ENCODE measurements at places on chromosomes 4 and X. TPM values are rescaled to one million over a fixed set of nuclear protein-coding genes. Genes with fewer than 3 reads are reported as not detected.
A peak's percentile ranks its signal among the peaks of the same experiment; 100 is the strongest.

The REELD1 gene
- total RNA-seq, result not detected

The TACR3 gene
- total RNA-seq, result not detected

The COL4A6 gene
- total RNA-seq, result not detected

The OPRPN gene
- not detected for total RNA-seq

The DMRTC1 gene
- 0.18 TPM for total RNA-seq

The GAGE12E gene
- total RNA-seq, result not detected

The TRIML2 gene
- not detected for total RNA-seq

- no peak overlapping the region for H3K27ac ChIP-seq
- DNase-seq, result no peak
- peaks cover 13% of the 10 kb centered on the region for H3K27me3 ChIP-seq
Measured at GRCh38 chr4:121050300-121050699, 22.0 kb downstream of the NDNF start.

DNA sequence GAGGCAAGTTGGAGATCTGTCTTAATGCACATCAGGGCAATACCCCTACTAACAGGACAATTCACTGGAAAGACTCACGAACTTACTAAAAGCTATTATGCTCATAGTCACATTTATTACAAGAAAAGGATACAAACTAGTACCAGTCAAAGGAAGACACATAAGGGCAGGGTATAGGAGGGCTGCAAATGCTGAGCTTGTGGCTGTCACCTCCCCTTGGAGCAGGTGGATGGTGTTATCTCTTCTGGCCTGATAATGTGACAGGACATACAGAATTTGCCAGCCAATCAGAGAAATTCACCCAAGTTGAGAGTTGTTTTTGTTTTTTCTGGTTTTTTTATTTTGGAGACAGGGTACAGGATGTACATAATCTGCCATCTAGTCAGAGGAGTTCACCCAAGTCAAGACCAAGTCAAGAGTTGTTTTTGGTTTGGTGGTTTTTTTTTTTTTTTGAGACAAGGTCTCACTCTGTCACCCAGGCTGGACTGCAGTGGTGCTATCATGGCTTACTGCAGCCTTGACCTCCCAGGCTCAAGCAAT, 8.8 kb downstream of the HERC5 start:
- peaks cover 78% of the 10 kb centered on the region for H3K36me3 ChIP-seq
- no peak for DNase-seq
- peaks cover 30% of the 10 kb centered on the region for H3K4me1 ChIP-seq
- no peak overlapping the region for H3K27ac ChIP-seq
- no peaks in the 10 kb centered on the region for H3K27me3 ChIP-seq
- no peak overlapping the region for H3K4me3 ChIP-seq

GRCh38 chr4:94277534-94277933, 65.1 kb downstream of the HPGDS start:
- H3K27me3 ChIP-seq, result no peaks in the 10 kb centered on the region
- H3K4me1 ChIP-seq, result no peaks in the 10 kb centered on the region
- H3K4me3 ChIP-seq, result no peak overlapping the region
- no peak overlapping the region for H3K27ac ChIP-seq

- H3K27ac ChIP-seq, result no peak overlapping the region
- H3K36me3 ChIP-seq, result no peaks in the 10 kb centered on the region
- no peaks in the 10 kb centered on the region for H3K4me1 ChIP-seq
Measured at GRCh38 chr4:168716406-168717129, 219.7 kb downstream of the PALLD start.

DNA sequence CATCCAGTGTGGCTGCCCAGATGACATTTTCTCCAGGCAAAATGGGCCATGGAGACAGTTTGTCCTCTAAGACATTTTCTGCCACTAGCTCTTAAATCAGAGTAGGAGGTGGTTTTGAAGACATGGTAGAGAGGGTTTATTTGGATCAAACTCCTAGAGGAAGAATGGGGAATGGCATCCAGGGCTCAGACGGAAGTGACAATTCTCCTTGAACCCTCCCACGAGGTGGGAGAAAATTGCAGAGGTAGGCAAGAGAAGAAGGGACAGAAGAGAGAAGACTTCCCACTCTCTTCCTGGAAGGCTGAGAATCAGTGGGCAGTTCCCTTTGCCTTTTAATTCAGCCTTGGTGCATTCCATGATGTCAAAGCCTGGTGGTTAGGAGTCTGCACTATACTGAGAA, 194.0 kb downstream of the SMIM20 start:
- H3K27me3 ChIP-seq, result peaks cover 7% of the 10 kb centered on the region
- peaks cover 6% of the 10 kb centered on the region for H3K36me3 ChIP-seq
- H3K4me1 ChIP-seq, result peaks cover 18% of the 10 kb centered on the region
- no peak for DNase-seq
- H3K4me3 ChIP-seq, result no peak overlapping the region

- no peaks in the 10 kb centered on the region for H3K36me3 ChIP-seq
- peaks cover 24% of the 10 kb centered on the region for H3K4me1 ChIP-seq
- peak overlapping the region; percentile 34 for H3K4me3 ChIP-seq
- H3K27me3 ChIP-seq, result peaks cover 5% of the 10 kb centered on the region
- peak; percentile 51 for DNase-seq
Measured at GRCh38 chrX:20500171-20500865, 233.6 kb upstream of the RPS6KA3 start.

- H3K4me3 ChIP-seq, result no peak overlapping the region
- no peak overlapping the region for H3K27ac ChIP-seq
- peaks cover 43% of the 10 kb centered on the region for H3K4me1 ChIP-seq
- no peaks in the 10 kb centered on the region for H3K27me3 ChIP-seq
- peaks cover 17% of the 10 kb centered on the region for H3K36me3 ChIP-seq
Measured at GRCh38 chr4:129092631-129093190, 628 bp downstream of the SCLT1 start.

DNA sequence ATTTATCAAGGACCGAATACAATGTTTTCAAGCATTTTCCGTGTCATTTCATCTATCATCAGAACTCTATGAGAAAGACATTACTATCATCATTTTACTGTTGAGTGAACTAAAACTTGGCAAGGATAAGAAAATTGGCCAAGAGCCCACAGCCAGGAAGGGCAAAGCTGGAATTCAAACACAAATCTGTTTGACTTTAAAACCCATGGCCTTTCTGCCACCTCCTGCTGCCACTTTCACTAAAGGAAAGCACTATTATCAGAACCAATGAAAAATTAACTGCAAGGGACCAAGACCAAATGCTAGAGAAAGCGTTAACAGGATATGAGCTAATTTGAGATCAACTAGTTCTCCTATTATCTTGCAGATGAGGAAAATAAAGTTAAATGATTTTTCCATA, 2759.2 kb downstream of the ARAP2 start:
- H3K4me3 ChIP-seq, result no peak overlapping the region
- no peaks in the 10 kb centered on the region for H3K36me3 ChIP-seq
- no peaks in the 10 kb centered on the region for H3K4me1 ChIP-seq
- no peak overlapping the region for H3K27ac ChIP-seq

DNA sequence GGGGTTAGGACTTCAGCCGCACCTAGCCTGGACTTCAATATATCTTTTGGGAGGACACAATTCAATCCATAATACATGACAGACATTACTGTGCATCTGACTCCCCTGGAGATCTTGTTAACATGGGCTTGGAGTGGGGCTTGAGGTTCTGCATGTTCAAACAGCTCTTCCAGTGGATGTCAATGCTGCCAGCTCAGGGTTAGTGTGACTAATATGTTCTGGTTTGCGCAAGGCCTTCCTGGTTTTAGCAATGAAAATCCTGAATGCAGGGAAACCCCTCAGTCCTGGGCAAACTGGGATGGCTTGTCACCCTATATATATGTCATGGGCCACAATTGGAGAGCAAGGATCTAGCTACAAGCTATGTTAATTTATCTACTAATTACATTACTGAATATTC, 2.7 kb upstream of the TSPAN7 start:
- H3K36me3 ChIP-seq, result no peaks in the 10 kb centered on the region
- no peak overlapping the region for H3K4me3 ChIP-seq
- no peak overlapping the region for H3K27ac ChIP-seq
- H3K27me3 ChIP-seq, result peaks cover 10% of the 10 kb centered on the region

- H3K4me3 ChIP-seq, result no peak overlapping the region
- H3K27ac ChIP-seq, result no peak overlapping the region
- peaks cover 3% of the 10 kb centered on the region for H3K27me3 ChIP-seq
- no peaks in the 10 kb centered on the region for H3K36me3 ChIP-seq
- no peak for DNase-seq
- H3K4me1 ChIP-seq, result no peaks in the 10 kb centered on the region
Measured at GRCh38 chrX:38336538-38337240, 9.4 kb upstream of the RPGR start.

GRCh38 chr4:123397144-123398065, 810 bp downstream of the SPRY1 start:
- H3K27ac ChIP-seq, result peak overlapping the region; percentile 91
- peaks cover 43% of the 10 kb centered on the region for H3K36me3 ChIP-seq
- no peaks in the 10 kb centered on the region for H3K27me3 ChIP-seq
- peak overlapping the region; percentile 94 for H3K4me3 ChIP-seq
- peaks cover 29% of the 10 kb centered on the region for H3K4me1 ChIP-seq
- DNase-seq, result peak; percentile 67

- H3K4me3 ChIP-seq, result no peak overlapping the region
- H3K27me3 ChIP-seq, result no peaks in the 10 kb centered on the region
- no peak overlapping the region for H3K27ac ChIP-seq
- no peaks in the 10 kb centered on the region for H3K36me3 ChIP-seq
- DNase-seq, result no peak
Measured at GRCh38 chr4:148530114-148530513, 87.9 kb upstream of the NR3C2 start.

Measured in activated CD8-positive, alpha-beta T cell treated with anti-CD3 and anti-CD28 coated beads, Interleukin-2, amount 10 ng/mL, durations not matched to agents 7 days and 5 days (primary cell).